ELR (cell line): ENCODE measurements at places on chromosomes 13 and 19.

- DNase-seq: no peak
These were observed 36.2 kb downstream of the SPATA13 start for GRCh38 chr13:24196593-24197197.

GRCh38 chr13:21148557-21149258 is 27.6 kb downstream of the SKA3 start:
- DNase-seq: no peak

DNA sequence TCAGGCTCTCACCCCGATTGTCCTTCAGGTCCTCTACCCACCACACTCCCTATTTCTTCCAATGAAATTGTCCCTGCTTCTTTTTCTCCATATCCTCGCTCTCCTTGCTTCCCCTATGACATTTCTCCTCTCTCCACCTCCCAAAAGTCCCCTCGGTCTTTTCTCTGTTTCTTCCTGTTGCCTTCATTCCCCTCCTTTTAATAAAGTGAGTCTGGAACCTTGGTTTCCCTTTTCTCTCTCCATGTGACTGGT is 676 bp upstream of the ZNF574 start:
- DNase-seq: no peak

DNA sequence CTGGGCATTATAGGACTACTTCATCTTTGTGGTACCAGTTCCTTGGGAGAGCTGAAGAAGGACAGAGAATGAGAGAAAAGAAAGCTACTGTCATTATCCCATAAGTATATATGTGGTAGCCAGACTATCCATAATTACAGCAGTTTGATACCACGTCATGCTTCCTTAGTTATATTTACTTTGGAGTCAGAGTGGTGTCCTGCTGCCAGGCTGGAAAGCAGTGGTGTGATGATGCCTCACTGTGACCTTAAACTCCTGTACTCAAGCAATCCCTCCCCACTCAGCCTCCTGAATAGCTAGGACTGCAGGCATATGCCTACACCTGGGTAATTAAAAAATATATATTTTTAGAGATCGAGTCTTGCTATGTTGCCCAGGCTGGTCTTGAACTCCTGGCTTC is 57.8 kb downstream of the WTIP start:
- DNase-seq: no peak

- no peak for DNase-seq
These were observed 30.5 kb downstream of the DNM2 start for GRCh38 chr19:10748195-10748926.

DNA sequence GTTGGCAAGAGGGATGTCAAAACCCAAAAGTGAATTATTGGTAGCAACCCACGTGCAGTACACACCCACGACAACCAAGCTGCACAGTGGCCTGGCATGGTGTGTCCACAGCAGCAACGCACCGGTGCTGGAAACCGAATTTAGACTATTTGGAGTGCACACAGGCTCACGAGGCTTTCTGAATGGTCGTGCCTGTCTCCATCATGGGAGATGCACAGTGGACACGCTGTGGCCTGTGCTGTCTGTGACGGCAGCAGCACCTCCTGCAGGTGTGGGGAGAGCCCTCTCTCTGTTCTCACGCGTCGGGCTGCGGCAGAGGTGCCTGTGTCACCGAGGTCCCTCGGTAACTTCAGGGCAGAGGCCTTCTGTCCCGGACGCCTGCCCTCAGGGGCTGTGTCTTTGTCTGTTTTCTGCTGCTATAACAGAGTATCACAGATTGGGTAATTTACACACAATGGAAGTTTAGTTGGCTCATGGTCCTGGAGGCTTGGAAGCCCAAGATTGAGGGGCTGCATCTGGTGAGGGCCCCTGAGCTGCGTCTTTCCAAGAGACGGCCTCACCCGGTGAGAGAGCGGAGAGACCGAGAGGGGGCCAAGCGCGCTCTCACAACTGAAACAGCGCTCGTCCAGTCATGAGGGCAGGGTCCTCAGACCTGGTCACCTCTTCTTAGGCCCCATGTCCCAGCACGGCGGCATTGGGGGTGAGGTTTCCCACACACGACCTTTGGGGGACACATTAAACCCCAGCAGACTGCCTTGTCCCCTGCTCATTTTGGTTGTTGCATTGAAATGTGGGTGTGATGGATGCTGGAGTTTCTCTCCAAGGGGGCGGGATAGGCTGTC is 9.1 kb upstream of the MCF2L start:
- DNase-seq: no peak

DNA sequence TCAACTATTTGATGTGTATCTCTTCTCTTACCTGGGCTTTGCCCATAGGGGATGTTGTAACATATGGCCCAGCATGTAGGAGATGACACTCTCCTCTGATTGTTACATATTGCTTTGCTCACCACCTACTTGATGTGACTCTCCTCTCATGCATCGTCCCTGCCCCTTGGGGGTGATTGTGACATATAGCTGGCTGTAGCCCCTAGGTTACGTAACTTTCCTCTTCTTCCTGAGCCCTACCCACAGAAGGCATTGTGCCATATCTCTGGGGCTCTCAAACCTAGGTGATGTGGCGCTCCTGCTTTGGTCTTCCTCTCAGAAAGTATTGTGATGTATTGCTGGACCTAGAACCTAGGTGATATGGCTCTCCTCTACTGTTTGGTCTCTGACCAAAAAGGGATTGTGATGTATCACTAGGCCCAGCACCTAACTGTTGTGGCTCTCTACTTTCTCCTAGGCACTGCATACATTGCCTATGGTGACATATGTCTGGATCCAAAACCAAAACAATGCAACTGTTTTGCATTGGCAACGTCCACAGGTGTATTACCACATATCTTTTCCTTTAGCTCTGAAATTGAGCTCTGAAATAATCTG is 71.9 kb upstream of the ZNF724 start:
- DNase-seq: no peak

DNA sequence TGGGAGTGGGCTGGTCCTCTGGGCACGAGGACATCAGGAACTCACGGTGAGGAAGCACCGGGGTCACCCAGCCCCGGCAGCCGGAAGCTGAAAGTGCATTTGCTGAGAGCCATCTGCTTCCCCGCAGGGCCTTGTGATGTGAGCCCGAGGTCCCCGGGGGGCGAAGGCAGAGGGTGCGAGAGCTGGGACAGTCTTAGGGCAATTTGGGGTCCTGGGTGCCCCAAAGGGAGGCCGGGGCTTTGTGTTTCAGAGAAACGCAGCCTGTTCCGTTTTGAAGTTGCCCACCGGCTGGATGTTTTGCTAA is 4.8 kb downstream of the F2RL3 start:
- no peak for DNase-seq

DNA sequence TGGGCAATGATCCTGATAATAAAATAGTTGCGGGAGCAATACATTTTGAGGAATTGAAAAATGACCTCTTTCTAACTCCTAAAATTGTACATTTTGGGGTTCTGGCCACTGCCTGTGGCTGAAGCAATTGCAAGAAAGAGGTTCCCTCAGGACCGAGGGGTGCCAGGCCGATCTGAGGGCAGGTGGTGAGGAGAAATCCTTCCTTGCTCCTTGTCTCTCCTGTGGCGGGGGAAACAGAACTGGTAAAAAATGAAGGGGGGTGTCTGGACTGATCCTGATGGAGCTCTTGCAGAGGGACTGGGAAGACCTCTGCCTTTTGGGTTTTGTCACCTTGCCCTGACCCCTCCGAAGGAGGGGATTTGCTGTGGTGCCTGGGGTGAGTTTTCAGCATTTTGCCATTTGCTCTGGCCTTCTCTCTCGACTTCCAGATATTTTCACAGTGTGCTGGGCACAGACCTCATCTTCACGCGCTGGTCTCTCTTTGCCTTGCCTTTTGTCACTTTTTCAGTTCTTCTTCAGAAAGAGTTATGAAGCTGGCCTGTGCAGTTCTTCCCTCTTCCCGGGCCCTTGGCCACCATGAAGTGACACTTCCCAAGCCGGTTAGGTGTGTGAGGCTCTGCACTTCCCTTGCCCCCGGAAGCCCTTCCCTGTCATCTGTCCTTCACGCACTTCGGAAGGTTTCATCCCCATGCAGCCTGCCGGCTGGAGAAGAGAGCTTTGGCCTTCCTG is 22.2 kb downstream of the NFIX start:
- DNase-seq: no peak

GRCh38 chr13:32811297-32811800 is 204.9 kb upstream of the KL start:
- DNase-seq: peak; percentile 17

DNA sequence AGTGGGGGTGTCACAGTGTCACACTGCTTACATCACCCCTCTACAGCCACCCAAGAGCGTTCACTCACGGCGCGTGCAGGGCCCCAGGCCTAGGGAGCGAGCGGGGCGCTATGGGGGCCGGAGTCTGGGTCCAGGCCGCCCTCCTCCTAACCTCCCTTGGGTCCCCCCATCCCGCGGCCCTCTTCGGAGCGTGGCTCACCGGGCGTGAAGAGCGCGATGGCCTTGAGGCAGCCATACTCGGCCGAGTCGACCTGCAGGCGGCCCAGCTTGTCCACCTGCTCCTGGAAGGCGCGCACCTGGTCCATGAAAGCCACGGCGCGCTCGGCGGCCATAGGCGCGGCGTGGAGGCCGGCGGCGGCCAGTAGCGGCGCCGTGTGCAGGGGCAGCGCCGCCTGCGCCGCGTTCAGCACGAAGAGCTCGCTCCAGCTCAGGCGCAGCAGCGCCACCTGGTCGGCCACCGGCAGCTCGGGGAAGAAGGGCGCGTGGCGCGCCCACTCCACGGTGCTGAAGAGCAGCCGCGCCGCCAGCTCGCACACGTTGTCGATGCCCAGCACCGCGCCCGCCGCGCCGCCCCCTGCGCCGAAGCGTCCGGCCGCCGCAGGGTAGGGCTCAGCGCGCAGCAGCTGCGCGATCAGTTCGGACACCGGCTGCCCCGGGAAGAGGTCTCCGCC is 9.4 kb downstream of the OCEL1 start:
- peak; percentile 78 for DNase-seq

GRCh38 chr13:80237646-80238045 is 103.3 kb downstream of the SPRY2 start:
- DNase-seq: peak; percentile 36
